ENCODE measurements at places on chromosomes 12 and 14.
A peak's percentile ranks its signal among the peaks of the same experiment; 100 is the strongest.

- DNase-seq, result no peak
Measured at GRCh38 chr12:56143870-56144269, 8.5 kb upstream of the MYL6B start.

- DNase-seq, result peak; percentile 7
Measured at GRCh38 chr12:99658671-99659349, 11.3 kb downstream of the GARIN6 start.

- no peak for DNase-seq
Measured at GRCh38 chr12:50402264-50403000, 1.7 kb downstream of the LARP4 start.

GRCh38 chr12:76252031-76252430, 96.2 kb downstream of the BBS10 start:
- DNase-seq, result no peak

DNA sequence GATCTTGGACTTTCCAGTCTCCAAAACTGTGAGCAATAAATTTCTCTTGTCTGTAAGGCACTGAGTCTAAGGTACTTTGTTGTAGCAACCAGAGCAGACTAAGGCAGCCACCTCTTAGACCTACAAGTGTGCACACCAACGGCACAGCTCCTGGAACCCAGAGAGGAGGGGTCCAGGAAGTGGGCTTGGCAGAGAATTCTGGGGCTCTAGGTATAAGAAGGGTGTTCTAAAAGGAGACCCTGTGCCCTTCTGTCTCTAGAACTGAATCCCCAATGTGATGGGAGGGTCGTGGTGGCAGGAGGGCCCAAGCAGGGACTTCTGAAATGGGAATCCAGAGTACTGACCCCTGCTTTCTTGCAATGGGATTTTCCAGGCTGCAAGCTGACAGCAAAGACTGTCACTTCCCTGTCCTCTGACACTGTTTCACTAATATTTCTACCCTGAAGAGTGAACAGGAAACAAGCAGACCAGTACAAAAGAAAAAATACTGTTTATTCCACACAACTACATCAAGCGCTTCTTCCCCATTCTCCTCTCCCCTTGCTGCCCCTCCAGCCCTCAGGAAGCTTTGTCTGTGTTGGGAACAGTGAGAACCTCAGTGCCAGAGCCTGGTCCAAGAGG, 13.6 kb upstream of the TFCP2 start:
- no peak for DNase-seq
